ENCODE measurements at places on chromosomes 6 and 20.

DNA sequence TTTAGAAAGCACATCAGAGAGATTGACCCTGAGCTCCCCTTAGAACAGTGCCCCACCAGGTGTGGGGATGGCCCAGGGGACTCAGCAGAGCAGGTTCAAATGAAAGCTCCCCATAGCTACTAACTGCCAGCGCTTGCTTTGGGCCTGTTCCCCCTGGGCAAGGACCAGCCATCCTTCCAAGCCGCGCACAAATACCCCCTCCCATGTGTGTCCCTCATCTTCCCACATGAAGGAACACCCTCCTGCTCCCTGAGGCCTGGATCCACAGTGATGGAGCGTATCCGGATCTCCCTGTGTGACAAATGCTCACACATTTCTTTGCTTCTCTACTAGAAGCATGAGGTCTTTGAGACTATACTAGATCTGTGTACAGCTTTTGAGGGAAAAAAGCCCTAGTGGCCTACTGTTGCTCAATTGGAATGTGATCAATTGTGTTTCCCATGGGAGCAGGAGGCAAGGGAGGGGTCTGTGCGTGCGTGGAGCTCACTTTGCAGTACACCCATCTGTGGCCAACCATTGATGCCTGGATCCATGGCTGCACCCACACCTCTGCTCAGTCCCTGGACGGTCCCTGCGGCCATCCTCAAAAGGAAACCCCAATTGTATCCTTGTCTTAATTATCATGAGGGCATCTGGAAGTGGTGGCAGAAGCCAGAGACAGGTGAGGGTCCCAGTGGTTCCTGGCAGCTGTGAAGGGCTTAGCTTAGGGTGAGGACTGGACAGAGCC is 1.4 kb upstream of the RAET1G start:
- no peak for DNase-seq

DNA sequence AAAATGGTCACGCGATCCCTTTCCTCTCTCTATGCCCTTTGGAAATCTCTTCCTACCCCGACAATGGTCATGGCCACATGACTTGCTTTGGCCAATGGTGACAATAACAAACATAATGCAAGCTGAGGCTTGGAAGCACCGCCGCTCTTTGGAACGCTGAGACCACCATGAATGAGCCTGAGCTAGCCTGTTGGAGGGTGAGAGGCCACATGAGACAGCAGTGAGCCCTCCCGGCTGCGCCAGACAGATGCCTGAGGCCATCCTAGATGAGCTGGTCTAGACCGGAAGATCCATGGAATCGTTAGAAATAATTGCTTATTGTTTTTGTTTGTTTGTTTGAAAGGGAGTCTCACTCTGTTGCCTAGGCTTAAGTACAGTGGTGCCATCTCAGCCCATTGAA is 64.2 kb downstream of the STK35 start:
- DNase-seq, result no peak

GRCh38 chr6:27472182-27472616 is 706 bp downstream of the ZNF184 start:
- DNase-seq, result peak; percentile 70

DNA sequence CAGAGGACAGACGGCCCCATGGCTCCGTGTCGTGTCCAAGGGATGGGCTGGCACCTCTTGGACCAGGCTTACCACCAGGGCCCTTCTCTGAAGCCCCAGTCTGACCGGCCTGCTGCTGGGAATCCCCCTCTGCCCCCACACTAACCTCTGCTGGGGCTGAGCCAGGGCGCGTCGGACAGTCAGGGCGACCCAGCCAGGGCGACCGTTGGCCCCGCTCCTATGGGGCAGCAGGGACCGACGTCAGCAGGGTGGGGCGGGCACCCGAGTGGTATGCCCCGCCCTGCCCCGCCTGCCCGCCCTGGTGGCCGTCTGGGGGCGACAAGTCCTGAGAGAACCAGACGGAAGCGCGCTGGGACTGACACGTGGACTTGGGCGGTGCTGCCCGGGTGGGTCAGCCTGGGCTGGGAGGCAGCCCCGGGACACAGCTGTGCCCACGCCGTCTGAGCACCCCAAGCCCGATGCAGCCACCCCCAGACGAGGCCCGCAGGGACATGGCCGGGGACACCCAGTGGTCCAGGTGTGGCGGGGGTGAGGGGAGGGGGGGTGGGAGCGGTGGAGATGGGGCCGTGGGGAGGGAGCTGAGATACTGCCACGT is at the start of gene SLC17A9:
Gene SLC17A9, plus strand, starts transcription at position 337 of the 595 bp plus-strand sequence. Its CDS starts 122 bp downstream, at position 459.
- DNase-seq, result no peak

DNA sequence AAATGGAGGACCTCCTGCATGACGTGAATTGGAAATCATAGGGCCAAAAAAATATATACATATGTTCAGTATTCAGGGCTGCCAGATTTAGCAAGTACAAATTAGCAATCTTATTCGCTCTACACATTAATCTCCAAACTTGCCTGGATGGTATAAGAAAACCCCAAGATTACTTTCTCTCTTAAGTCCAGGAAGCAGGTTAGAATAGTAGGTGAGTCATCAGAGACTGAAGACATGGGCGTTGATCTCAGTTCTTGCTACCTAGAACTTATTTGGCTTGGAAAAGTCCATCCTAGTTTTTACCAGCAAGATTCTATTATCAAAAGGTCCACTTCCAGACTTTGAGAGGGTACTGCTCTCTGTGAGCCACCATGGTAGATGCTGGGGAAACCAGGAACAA is 47.4 kb downstream of the GPR63 start:
- DNase-seq, result no peak

GRCh38 chr6:72382602-72383529 is 239.0 kb upstream of the KCNQ5 start:
- no peak for DNase-seq

DNA sequence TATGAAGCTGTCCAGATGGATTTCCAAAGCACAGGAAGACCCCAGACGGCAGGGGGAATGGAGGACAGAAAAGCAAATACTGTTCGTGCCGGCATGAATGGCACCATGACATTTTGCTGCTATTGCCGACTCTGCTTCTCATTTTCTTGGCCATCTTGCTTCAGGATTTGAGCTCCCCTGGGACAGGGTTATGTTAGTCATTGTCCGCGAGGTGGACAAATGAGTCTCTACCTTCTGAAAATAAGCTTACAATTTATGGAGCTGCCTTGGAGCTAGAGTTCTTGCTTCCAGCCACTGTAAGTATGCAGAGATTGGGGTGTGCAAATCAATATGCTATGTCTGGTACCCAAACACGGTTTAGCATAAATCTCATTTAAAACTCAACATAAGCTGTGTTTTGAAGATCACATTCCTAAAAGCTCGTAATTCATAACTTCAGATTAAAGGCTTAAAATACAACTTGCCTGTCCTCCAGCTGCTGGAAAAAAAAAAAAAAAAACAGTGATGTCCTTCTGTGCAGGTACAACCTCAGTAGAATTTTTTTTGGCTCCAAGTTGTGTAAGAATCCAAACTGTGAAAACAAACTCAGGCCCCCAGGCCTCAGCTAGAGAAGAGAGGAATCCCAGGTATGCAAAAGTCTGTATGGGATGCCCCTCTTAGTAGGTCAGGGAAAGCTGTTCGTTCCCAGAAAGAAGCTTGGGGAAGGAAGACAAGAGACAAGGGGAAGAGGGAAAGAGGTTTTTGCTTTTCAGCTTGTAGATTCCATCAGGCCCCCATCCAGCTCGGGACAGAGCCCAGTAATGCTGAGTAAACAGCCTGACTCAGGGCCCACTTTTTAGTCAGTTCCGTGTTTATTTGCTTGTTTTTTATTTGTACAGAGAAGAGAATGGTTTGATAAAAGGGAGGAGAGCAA is 184.2 kb upstream of the FOXA2 start:
- no peak for DNase-seq

DNA sequence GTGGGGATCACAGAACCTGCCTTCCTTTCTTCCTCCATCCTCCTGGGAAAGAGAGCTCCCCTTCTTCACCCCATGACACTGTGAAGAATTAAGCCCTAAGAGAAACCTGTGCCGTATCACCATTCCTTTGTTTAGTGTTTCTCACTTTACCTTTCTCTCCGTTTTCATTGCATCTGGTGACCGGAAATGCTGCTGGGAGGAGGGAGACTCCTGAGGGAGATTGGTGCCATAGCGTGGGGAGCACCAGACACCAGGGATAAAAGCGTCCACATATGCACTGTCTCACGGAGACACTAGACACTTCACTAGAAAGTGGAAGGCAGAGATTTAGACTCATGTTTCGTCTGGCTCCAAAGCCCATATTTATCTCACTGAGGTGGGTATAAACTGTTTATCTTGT is 15.5 kb upstream of the ULBP3 start:
- no peak for DNase-seq

DNA sequence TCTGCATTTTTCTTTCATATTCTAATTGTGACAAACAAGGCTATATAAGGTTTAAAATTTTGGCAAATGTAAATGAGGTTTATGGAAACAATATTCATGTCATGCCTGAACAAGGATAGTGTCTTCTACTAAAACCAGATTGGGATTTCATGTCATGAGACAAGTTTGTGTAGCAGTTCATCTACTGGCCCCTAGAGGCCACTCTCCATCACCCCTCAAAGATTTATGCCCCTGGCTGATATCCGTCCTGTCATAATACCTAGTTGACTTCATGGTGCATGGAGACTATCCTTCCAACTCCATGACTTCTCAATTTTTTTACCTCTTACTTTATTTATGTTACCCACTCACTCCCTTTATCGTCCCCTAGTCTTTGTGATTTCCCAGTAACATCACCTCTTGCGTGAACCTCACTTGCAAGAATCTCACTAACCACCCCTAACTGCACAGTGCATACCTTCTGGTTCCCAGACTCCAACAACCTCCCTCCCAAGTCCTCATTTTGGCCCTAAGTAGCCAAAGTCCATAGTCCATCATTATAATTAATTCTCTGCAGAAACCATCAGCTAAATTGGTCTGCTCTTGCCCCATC is 179.8 kb downstream of the TASP1 start:
- DNase-seq, result no peak

DNA sequence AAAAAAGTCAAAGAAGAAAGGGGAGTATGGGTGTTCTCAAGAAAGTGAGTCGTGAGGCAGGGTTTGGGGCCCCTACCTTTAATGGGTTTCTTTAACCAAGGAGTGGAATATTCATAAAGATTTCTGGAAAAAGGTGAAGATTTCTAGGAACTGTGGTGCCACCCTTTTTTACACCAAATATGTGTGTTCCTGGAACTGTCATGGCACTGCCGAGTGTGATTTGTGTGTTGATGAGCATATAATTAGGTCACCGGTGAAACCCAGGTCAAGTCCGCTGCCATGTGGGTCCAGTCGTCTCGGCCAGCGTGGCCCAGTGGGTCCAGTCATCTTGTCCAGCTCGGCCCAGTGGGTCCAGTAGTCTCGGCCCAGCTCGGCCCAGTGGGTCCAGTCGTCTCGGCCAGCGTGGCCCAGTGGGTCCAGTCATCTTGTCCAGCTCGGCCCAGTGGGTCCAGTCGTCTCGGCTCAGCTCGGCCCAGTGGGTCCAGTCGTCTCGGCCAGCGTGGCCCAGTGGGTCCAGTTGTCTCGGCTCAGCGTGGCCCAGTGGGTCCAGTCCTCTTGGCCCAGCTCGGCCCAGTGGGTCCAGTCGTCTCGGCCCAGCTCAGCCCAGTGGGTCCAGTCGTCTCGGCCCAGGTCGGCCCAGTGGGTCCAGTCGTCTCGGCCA is 8.3 kb upstream of the EEF1A2 start:
- no peak for DNase-seq

- DNase-seq, result no peak
These were observed 6.8 kb upstream of the KIAA1755 start for GRCh38 chr20:38267296-38267695.

DNA sequence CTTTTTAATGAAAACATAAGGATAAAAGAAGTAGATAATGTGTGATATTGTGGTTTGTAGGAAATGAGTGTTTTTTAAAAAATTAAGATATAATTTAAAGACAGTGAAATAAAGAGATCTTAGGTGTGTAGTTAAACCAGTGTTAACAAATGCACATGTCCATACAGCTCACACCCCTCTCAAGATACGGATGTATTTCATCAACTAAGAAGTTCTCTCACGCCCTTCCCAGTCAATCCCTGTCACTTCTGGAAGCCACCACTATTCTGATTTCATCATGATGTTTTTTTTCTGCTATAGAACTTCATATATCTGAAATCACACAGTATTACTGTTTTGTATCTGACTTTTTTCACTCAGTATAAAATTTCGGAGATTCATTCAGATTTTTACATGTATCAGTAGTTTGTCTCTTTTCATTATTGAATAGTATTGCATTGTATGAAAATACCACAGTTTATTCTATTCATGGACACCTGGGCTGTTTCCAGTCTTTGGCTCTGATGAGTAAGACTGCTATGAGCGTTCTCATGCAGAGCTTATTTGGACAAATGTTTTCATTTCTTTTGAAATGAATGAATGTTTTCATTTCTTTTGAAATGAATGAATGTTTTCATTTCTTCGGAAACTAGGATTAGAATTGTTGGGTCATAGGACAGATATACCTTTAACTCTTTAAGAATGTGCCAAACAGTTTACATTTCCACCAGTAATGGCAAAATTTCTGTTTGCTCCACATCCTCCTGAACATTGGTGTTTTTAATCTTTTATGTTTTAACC is 49.7 kb upstream of the ELOVL5 start:
- no peak for DNase-seq

DNA sequence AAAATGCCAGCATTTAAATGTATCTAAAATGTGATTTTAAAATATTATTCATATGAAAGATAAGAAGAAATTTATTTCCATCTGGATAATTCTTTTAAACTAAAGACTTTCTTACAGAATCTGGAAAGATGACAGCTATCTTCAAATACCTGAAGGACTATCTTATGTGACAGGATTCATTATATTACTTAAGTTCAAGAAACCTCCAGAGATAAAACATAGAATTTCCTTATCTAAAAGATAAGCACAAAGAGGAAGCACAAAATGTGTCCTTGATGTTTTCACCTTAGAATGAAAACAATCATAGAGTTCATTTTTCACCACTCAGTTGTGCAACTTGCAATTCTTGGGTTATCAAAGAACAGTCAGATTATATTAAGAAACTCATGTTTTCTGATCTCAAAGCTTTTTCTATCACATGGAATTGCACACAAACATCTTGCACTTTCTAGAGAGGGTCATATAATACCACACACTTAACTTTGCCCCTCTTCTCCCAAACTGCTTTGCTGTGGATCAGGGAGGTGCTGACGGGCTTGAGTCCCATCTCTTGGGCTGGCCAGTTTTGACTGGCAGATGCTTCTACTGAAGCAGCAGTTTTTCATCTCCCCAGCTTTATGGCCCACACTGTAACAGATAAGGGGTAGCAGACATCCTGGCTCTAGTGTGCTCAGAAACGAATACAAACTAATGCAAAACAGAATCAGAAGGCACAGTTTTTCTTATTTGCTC is 467.4 kb downstream of the CDC5L start:
- no peak for DNase-seq

DNA sequence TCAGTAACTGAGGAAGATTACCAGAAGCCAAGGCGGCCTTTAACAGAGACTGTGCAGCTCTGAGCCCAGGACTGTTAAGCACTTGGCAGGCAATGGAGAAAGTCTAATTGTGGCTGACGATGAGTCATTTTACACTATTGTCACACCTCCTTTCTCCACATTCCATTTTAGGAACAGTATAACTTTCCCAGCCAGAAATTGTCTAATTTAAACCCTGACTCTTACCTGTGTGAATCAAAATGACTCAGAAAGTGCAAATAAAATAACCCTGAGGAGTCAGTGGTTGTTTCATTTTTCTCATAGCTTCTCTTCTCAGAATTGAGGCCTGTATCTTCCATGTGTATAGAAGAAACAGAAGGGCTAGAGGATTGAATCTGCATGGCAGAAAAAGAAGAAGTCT is 40.0 kb upstream of the OPN5 start:
- DNase-seq, result no peak

- no peak for DNase-seq
These were observed 3.7 kb upstream of the TAF8 start for GRCh38 chr6:42046464-42047212.

- no peak for DNase-seq
These were observed 27.5 kb downstream of the CAPN11 start for GRCh38 chr6:44185953-44186634.

- no peak for DNase-seq
These were observed 17.0 kb upstream of the ZNF318 start for GRCh38 chr6:43386492-43386891.
